ENCODE measurements at places on chromosomes 16 and 17.

GRCh38 chr17:4796552-4796920 is 572 bp downstream of the PSMB6 start:
- no peak for DNase-seq

GRCh38 chr17:69723741-69724140 is 309.2 kb downstream of the MAP2K6 start:
- DNase-seq: no peak

GRCh38 chr16:88569614-88569984 is 604 bp upstream of the ZC3H18 start:
- peak; percentile 66 for DNase-seq

DNA sequence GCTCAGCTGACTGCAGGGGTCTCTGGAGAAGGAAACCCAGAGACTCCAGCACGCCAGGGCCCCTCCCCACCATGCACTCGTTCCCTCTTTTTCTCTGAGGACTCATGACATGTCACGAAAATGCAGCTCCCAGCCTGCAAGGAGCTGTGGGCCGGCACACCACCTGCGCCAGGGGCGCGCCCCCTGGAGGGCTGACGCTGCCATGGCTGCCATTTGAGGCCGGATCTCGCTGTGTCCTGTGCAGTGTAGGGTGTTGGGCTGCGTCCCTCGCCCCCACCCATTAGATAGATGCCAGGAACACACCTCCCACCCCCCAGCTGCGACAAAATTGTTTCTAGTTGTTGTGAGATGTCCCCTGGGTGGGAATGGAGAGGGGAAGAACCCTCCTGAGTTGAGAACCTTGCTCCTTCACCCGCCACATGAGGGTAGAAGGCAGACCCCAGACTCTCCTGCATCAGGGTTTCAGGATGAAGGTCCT is 8.2 kb downstream of the SYNGR2 start:
- DNase-seq: peak; percentile 89

- DNase-seq: no peak
These were observed 69.4 kb upstream of the CREBBP start for GRCh38 chr16:3949946-3950342.

GRCh38 chr17:53950207-53950857 is 127.6 kb downstream of the KIF2B start:
- no peak for DNase-seq

DNA sequence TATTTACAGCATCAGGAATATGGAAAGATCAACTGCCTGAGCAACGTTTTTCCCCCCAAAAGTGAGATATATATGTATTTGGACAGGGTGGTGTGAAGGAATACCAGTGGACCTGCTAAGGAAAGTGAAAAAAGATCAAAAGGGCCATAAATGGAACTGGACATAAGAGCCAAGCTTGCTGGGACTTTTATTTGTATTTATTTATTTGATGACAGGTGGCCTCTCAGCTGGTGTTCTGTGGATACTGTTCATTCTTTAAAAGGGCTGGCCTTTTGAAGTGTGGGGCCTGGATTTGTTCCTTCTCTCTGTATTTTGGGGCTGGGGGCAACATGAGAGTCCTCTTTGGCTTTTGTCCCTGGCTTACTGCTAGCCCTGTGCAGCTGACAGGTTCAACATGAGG is 306.6 kb upstream of the N4BP1 start:
- no peak for DNase-seq

GRCh38 chr16:81629034-81629802 is 149.9 kb upstream of the PLCG2 start:
- DNase-seq: no peak

DNA sequence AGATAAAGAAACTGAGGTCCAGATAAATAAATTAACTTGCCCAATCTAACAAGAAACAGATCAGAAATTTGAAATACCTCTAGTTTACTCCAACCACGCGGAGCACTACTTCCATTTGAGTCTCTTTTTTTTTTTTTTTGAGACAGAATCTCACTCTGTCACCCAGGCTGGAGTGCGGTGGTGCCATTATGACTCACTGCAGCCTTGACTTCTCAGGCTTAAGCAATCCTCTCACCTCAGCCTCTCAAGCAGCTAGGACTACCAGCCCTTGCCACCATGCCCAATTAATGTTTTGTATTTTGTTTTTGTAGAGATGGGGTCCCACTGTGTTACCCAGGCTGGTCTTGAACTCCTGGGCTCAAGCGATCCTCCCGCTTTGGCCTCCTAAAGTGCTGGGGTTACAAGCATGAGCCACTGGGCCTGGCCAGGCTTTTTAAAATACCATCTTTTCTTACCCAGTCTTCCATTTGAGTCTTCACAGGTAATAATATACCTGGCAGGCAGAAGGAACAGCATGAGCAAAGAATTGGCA is 3.3 kb upstream of the NACA2 start:
- DNase-seq: no peak

GRCh38 chr17:58755577-58756245 is at the start of gene PPM1E:
Gene PPM1E (plus strand): TSS chr17:58755854.
- DNase-seq: peak; percentile 30

GRCh38 chr16:86549076-86549892 is 5.8 kb downstream of the MTHFSD start:
- no peak for DNase-seq

DNA sequence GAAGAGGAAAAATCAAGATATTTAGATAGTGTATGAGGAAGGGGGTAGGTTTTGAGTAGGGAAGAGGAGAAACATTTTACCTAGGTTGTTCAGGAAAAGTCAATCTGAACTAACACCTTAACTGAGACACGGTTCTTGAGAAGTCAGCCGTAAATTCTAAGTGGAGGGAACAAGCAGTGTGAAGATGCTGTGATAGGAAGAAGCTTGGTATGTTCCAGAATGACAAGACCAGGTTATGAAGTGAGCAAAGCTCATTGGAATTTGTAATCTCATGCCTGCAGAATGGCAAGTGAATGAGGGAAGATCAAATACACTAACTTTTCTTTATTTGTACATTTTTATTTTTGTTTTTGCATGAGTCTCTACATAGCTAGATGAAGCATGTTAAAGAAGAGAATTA is 307.6 kb downstream of the ZFHX3 start:
- no peak for DNase-seq

- DNase-seq: peak; percentile 86
These were observed 10.6 kb downstream of the ATP6V0D1 start for GRCh38 chr16:67470359-67470758.

- DNase-seq: peak; percentile 82
These were observed 34.4 kb upstream of the PRKCB start for GRCh38 chr16:23801378-23801777.

DNA sequence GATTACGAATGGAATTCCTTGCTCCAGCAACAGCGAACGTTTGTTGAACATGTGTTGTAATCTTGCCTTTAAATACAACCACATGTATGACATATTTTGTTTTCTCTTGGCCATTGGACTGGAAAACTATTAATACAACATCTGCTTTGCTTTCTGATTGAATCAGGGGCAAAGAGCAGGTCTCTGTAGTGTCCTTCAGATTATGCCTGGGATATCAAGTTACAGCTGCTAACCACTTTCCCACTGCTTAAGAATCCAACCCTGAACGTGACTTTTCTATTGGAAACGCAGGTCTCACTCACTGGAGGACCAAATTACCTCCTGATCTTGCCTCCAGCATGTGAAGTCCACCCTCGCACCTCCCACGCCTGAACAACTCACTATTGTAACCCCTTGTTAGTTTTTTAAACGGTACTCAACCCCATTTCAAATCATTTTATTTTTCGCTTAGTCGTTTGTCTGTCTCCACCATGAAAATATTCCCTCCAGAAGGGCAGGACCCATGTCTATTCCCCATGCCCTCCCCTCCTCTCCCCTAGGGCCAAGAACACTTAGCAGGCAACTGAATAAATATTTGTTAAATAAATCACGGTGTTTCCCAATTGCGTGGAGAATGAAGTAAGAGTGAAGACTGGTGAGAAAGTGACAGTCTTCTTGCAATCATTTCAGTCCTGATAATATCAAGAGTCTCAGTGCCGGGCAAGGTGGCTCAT is 57.4 kb upstream of the MRTFB start:
- no peak for DNase-seq

- no peak for DNase-seq
These were observed 5.7 kb downstream of the TMED6 start for GRCh38 chr16:69345923-69346322.

GRCh38 chr16:73616166-73616753 is 568.3 kb upstream of the ZFHX3 start:
- DNase-seq: no peak

GRCh38 chr17:37039269-37039668 is 90.5 kb downstream of the AATF start:
- DNase-seq: no peak

GRCh38 chr17:17783825-17784656 is 52.7 kb downstream of the SREBF1 start:
- peak; percentile 46 for DNase-seq

DNA sequence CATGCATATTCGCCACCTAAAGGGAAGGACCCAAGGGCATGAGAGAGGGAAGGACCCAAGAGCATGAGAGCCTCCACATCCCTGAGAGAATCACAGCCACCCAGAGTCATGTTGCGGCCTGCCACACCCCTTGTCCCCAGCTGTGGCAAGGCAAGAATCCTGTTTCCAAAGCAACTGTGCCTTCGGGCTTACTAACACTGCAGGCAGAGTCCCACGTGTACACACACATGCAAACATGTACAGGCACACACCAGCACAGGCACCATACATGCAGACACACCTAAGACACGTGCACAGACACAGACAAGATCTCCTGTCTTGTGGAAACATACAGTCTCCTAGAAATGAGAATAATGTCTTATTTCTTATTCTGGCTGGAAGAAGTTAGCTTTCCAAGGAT is 92.4 kb upstream of the CDYL2 start:
- DNase-seq: no peak

DNA sequence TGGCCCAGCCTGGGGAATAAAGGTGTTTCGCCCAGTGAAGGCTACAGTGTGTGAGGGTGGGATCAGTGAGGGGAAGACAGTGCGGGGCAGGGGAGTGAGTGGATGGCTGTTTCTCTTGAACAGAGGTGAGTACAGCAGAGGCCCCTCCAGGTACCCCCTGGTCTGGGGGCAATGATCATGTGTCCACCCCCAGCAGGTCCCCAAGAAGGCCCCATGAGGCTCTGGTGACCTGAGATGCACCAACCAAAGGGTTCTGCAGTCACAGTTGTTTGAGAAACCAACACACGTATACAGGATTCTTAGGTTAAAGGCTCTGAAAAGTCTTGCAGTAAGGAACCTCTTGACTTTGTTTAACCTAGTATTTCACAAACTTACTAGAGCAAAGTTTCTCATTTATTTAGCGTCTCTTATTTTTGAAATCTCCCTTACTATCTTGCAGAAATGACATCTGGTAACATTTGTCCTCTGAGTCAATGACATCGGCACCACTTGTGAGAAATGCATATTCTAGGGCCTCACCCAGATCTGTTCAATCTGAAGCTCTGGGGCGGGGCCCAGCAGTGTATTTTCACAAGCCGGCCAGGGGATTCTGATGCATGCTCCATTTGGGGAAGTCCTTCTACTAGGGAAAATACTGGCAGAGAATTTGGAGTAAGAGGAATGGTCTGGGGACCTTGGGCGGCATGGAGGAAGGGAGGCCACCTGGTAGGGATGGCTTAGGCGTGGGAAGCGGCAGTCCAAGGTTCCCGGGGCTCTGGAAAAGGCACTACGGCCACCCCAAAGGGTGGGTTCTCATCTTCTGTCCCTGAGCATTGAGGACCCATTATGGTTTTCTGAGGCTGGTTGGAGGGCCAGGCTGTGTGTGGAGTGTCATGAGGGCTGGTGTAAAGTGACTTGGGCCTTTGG is 217.3 kb downstream of the NTN1 start:
- DNase-seq: no peak

GRCh38 chr16:79100447-79100846 is 500.1 kb downstream of the MAF start:
- no peak for DNase-seq

DNA sequence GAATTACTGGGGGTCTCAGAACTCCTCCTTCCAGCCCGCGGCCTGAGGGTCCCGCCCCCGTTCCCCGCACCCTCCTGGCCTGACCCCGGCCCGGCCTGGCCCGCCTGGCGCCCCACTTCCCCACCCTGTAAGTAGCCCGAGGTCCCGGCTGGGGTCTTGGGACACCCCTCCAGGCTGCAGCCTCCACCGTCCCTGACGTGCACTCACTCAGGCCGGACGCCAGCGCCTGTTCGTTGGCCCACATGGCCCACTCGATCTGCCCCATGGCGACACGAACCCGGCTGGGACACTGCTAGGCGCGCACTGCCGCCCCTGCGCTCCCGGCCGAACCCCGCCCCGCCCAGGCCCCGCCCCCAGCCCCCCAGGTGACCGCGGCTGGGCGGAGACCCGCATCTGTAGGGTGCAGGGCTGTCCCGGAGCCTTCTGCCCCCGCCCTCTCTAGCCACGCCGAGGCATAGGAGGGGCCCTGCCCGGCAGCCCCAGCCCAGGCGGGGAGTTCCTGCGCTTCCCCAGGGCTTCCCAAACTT is at the start of gene CYBA:
TSS of gene CYBA (minus strand) at position 305 of the 527 bp plus-strand sequence. CDS start at position 265, 40 bp downstream.
- peak; percentile 59 for DNase-seq

DNA sequence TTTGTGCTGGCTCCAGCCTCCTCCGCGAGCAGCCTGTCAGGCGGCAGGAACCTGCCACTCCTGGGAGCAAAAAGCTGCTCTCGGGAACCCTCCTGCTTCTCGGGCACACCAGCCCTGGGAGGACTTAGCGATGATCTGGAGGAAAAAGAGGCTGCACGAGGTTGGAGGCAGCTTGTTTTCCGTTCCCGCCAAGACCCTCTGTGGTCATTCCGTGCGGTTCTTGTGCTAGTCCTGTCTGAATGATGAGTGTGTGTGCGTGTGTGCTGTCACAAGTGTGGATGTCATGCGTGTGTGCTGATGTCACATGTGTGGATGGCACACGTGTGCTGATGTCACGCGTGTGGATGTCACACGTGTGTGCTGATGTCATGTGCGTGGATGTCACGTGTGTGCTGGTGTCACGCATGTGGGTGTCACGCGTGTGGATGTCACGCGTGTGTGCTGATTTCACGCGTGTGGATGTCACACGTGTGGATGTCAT is 150.0 kb downstream of the NPIPB11 start:
- DNase-seq: no peak

DNA sequence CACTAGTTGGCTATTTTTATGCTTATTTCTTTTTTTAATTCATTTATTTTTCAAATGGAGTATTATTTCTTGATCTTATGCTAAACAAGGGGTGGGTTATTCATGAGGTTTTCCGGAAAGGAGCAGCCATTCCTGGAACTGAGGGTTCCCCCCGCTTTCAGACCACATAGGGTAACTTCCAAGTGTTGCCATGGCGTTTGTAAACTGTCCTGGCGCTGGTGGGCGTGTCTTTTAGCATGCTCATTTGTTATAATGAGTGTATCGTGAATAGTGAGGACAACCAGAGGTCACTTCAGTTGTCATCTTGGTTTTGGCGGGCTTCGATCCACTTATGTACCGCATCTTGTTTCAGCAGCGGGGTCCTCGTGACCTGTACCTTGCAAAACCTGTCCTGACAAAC is 29.6 kb upstream of the ASGR2 start:
- DNase-seq: no peak

Data from pancreas (tissue), 10 donors.